ENCODE measurements at places on chromosomes 7 and 10.

DNA sequence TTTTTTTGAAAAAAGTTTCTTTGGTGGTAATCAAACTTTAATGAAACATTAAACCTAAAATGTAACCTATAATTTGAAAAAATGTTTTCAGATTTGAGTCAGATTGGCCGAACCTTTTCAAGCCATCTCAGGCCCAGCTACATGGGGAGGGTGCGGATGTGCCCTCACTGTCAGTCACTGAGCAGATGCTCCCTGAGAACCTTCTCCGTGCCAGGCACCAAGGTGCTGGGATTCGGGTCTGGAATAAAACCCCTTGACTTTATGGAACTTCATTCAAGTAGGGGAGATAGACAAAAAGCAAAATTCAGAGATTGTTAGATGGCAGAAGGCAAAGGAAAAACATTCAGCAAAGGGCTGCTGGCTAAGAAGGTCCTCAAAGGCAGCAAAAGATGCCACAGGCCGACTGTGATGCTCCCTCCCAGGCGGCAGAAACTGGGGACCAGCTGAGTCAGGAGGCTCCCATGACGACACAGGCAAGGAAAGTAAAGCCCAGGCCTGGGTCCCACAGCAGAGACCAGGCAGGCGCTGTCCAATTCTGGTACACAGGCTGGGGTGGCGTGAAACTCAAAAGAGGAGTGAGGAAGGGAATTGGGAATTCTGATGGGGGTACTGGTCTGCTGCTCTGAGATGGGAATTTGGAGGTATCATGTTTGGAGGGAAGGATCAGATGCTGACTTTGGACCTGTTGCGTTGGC, 82.2 kb upstream of the DDC start:
- no peak for DNase-seq

DNA sequence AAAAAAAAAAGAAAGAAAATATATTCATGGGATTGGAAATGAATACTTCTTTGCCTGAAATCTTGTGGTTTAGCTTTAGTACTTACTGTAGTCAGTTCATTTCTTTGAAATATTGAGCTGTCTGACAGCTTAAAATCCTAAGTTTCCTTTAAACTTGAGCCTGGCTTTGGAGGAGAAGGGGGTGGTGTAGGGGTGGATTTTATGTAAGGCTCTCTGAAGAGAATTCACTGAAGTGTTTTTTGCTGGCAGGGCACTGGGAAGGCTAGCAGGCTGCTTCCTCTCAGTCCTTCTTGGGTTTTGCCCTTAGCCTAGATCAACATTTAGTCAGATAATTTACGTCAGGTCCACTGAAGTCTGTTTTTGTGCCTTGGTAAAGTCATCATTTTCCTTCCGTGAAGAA, 516.5 kb downstream of the AUTS2 start:
- no peak for DNase-seq

GRCh38 chr7:7516662-7517061, 19.0 kb downstream of the COL28A1 start:
- no peak for DNase-seq

DNA sequence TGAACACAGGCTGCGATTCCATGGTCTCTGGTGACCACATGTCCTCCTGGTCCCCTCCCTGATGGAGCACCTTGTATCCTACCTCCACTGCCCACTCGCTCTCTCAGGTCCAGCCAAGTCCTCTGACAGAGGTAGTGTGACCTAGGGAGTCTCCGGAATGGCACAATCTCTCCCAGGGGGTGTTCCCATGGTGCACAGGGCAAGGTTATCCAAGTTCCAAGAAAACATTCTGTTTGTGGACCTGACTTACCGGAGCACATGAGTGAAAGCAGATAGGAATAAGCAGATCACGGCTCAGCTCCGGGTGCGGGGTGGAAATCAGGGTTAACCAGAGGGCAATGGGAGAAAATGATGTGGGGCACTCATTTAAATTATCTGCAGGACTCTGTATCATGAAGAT, 45.8 kb upstream of the INSIG1 start:
- no peak for DNase-seq

DNA sequence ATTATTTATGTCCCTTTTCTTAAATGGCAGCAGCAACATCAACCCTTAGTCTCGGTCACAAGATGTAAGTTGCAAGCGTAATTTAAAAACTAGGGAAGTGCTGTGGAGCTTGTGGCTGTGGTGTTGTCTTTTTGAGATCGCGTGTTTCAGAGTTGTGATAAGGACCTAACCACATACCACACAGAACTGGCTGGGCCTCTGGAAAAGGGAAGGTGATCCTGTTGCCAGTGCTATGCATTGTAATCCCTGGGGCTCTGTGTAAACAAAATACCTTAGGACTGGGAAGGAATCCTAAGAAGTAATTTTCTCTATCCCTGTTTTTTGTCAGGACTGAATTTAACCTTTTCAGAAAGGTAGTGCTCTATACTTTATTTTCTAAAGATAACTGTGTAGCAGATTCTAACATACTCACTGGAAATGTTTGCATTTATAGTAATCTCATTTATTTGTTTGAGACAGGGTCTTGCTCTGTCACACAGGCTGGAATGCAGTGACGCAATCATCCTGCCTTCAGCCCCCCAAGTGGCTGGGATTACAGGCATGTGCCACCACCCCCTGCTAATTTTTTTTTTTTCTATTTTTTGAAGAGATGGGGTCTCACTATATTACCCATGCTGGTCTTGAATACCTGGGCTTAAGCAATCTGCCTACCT, 60.4 kb downstream of the INPP5F start:
- no peak for DNase-seq

DNA sequence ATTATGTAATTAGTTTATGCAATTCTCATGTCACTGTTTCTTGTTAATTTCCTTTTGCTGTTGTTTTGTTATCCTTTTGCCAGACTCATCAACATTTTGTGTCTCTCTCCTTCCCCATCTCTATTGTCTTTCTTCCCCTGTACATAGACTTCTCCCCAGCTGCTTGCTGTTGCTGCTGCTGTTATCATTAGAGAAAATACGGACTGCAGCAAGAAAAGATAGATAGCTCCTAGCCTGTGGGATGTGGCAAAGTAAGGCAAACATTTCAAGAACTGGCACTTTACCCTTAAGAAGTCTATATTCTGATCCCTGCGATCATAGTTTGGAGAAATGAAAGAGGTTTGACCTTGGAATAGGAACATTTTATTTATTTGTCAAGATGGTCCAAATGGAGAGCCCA, 162.2 kb downstream of the AOAH start:
- DNase-seq = no peak

GRCh38 chr10:76881477-76882220, 756.0 kb downstream of the KCNMA1 start:
- no peak for DNase-seq

DNA sequence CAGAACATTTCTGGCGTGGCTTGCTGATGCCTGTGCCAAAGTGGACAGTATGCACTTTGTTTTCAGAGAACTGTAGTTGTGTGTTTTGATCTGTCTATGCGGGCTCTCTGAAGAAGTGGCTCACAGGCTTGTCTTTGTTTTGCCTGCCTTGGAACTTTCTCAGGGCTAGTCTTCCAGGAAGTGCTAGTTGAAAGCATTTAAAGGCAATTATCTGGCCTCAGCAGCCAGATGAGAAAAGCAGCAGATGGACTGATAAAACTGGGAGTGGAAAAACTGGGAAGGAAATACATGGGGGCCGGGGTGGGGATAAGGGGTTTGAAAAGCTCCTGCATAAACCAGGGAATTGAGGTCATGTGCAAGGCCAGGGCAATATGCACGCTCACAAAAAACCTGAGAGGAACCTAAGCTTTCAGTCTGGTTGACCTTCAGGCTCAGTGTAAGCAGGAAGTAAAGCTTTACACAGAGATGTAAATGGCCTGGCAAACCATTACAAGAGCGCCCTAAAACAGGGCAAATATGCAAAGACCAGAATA, 94.5 kb downstream of the ZNF33B start:
- DNase-seq = no peak

GRCh38 chr10:92689663-92690210, at the start of gene HHEX:
Gene HHEX (plus strand): TSS chr10:92689955. CDS start chr10:92689987, 32 bp downstream.
- no peak for DNase-seq

- no peak for DNase-seq
Measured at GRCh38 chr7:112147793-112148361, 58.3 kb downstream of the DOCK4 start.

GRCh38 chr10:6244510-6244909, 41.8 kb downstream of the PFKFB3 start:
- DNase-seq = peak; percentile 46

DNA sequence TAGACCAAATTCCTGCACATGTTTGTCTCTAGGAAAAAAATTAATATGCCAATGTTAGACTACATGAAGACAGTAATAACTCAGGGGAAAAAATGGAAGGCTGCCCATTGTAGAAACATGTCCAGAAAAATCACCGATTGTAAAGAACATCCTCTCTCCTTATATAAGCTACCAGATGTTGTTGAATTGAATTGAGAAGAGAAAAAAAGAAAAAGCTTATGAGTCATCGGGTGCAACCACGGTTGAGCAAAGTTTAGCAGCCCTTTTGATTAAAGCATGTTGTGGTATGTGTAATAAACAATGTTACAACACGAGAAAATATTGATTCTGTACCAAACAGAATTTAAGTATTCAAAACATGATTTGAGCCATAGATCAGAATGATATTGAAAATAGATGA, 102.3 kb upstream of the ARHGAP21 start:
- no peak for DNase-seq

DNA sequence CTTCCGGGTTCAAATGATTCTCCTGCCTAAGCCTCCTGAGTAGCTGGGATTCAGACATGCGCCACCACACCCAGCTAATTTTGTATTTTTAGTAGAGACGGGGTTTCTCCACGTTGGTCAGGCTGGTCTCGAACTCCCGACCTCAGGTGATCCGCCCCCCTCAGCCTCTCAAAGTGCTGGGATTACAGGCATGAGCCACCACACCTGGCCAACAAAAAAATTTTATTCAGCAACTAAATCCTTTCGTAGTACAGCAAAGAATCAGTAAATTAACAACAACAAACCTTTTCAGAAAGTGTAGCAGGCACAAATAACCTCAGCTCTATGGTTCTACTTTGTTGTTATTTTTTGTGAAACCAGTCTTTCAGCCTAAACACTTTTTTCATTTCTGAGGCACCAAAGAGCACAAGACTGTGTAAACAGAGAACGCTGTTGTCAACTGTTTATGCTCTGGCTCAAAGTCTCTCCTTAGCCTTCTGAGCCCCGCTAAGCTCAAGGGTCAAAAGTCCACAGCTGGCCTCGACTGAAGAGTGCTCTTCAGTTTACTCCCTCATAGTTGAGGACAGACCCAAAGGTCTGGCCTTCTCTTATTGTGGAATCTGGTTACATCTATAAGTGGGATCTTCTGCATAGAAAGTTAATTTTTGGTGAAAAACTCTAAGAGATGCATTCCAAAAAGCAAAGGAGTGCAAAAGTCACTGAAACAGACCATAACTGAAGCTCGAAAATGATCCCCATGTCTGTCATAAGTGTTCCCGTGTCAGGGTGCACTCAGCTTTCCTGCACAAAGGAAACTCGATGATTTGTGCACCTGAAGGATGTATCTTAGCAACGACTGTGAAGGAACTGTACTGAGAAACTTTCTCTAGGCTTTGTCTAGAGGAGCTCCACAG, 24.6 kb upstream of the DDX50 start:
- DNase-seq = no peak

DNA sequence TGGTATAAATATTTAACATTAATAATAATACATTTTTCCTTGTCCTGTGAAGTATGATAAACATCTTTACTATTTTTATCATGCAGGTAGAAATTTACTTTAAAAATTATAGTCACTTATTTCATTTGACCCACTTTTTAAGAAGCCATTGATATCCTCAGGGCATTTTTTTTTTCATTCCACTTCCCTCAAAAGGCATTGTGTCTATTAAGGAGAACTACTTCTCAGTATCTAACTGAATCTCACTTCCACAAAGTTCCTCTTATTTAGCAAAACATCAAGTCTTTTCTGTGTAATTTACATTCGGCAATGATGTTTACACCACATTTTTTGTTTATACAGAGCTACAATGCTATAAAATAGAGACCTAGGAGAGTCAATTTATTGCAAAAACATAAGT, 388.2 kb upstream of the AKR1E2 start:
- DNase-seq = no peak

- DNase-seq = no peak
Measured at GRCh38 chr7:29282819-29283414, 88.3 kb downstream of the CHN2 start.

DNA sequence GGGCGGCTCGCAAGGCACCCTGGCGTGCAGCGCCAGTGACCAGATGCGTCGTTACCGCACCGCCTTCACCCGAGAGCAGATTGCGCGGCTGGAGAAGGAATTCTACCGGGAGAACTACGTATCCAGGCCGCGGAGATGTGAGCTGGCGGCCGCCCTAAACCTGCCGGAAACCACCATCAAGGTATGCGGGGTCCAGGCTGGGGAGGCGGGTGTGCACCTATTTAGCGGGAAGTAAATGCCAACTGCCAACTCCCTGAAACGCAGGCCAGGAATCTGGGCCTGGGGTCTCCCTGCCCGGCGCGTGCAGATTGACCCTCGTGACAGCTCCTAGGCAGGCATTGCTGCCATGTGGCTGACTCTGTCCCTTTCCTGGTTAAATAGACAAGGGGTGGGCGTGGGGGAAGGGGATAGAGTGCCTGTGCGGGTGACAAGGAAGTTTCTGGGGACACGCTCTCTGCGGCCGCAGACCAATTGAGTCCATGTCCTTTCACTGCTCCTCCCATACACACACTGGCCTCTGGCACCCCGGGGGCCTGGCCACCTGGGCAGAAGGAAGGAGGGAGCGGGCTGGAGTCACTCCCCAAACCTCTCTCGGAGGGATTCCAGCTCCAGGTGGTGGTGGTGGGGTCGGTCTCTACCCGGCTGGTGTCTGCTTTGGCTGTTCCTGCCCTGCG, 2.7 kb downstream of the EVX1 start:
- DNase-seq = no peak

GRCh38 chr10:110679486-110680272, 35.5 kb downstream of the RBM20 start:
- DNase-seq = no peak

GRCh38 chr7:88337572-88337971, 30.9 kb upstream of the STEAP4 start:
- DNase-seq = no peak

- no peak for DNase-seq
Measured at GRCh38 chr7:149875396-149875795, 1.6 kb downstream of the ATP6V0E2 start.

DNA sequence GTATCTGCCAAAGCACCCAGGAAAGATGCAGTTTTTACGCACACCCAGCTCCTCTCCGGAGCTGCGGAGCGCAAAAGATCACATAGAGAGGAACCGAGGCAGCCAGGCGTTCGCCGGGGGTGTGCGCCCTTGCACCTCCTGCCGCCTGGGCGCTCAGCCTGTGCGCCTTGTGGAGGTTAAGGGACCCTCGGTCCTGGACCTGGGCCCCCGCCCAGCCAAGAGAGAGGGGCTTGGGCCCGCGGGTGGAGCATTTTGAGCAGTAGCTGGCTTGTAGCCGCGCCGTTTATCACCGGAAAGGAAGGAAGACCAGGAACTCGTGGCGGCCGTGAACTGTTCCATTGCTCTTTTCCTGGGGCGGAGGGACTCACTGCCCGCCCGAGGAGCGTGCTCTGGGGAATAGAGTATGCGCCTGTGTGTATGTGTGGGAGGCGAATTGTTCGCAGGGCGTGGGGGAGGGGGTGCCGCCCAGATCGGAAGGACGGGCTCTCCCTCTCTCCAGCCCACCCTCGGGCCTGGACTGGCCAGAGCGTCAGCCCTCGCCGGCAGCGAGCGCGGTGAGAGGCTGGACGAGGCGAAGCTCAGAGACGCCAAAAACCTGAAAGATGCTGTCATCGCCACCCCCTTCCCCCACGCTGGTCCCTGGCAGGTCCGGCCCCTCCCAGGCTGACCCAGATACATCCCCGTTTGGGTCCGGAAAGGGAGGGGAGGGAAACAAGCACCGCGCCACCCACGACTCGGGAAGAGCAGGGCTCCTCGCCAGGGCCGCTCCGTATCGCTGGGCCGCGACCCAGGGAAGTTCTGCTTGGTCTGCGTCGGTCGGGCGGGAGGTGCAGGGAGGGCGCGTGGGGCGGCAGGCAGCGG, 1.2 kb upstream of the WNT2 start:
- DNase-seq = no peak
